ENCODE measurements at places on chromosomes 3 and 15.
A peak's percentile ranks its signal among the peaks of the same experiment; 100 is the strongest.

DNA sequence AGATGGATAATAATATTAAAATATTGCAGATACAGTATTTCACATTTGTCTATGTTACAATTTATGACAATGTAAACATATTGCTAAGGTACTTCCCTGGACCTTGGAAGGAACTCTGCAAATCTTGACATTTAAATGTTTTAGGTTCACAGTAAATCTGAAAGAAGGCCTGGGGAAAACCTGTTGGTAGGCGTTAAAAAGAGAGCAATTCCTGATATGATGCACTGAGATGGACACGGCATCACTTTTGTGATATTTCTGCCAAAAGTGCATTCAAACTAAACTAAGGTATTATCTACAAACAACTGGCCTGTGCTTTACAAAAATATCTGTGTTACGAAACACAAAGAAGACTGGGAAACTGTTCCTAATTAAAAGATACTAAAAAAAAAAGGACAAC is 6.1 kb upstream of the TP63 start:
- no peak for DNase-seq

- no peak for DNase-seq
These were observed 2.3 kb upstream of the COL7A1 start for GRCh38 chr3:48597408-48597800.

- DNase-seq, result no peak
These were observed 95.1 kb upstream of the ZPLD1 start for GRCh38 chr3:102339671-102340070.

GRCh38 chr15:89566181-89566580 is 9.1 kb upstream of the TICRR start:
- DNase-seq, result no peak

- peak; percentile 16 for DNase-seq
These were observed 29.7 kb downstream of the PLXND1 start for GRCh38 chr3:129576514-129577352.

- DNase-seq, result no peak
These were observed 135.5 kb downstream of the STT3B start for GRCh38 chr3:31668242-31668641.

DNA sequence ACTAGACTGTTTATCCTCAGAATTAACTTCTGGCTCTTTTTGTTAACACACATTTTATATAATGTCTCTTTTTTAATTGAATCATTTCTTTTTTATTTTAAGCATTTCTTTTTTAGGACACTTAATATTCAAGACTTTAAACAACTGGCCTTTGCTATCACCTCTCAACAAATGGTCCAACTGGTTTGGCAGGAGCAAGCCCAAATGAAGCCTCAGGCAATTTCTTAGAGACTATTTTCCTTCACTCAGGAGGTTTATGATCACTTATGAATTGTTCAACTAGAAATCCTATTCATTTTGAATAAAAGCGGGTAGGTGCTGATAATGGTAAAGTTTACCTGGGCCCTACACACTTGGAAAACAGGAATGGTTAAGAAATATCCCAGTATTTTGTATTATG is 705.6 kb upstream of the GBE1 start:
- no peak for DNase-seq

GRCh38 chr3:30297112-30297511 is 309.3 kb upstream of the TGFBR2 start:
- no peak for DNase-seq

DNA sequence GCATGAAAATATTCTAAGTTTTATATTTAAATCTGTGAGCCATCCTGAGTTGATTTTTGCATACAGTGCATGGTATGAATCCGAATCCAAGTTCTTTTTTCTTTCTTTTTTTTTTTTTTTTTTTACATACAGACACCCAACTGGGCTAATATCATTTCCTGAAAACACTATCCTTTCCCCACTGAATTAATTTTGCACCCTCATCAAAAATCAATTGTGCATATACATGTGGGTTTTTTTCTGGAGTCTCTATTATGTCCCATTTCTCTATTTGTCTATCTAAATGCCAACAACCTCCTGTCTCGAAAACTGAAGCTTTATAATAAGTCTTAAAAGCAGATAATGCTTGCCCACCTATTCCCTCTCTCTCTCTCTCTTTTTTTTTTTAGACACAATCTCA is 5.9 kb upstream of the ABI3BP start:
- DNase-seq, result no peak

DNA sequence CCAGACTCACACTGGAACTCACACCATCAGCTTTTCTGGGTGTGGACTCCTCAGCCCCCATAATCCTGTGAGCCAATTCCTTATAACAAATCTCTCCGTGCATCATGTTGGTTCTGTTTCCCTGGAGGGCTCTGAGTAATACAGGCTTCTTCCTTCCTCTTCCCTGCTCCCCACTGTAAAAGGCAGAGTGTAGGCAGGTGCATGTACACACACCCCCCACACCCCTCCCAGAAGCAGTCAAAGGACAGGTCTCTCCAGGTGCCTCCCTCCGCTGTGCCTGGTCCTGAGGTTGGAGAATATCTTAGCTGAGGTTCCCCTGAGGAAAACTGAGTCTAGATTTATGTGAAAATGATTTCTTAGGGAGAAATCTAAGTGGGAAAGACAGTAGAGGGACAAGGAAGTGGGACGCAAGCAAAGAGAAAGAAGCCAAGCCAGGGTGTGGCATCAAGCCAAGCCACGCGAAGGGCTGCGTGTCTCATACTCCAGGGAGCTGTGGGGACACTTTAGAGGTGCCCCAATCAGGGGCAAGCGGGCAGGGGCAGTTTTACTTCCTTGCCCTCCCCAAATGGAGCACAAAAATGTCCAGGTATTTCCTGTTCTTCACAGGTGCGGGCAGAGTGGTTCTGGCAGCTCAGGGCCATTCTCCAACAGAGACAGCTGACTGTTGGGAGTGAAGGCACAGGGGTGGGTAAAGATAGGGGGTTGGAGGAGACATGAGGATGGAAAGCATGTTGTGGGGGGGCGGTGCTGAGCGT is 86.6 kb downstream of the HMG20A start:
- DNase-seq, result no peak

- no peak for DNase-seq
These were observed 4.9 kb downstream of the SLC26A6 start for GRCh38 chr3:48630407-48630806.

- no peak for DNase-seq
These were observed 7.7 kb upstream of the KCTD6 start for GRCh38 chr3:58484045-58484721.

DNA sequence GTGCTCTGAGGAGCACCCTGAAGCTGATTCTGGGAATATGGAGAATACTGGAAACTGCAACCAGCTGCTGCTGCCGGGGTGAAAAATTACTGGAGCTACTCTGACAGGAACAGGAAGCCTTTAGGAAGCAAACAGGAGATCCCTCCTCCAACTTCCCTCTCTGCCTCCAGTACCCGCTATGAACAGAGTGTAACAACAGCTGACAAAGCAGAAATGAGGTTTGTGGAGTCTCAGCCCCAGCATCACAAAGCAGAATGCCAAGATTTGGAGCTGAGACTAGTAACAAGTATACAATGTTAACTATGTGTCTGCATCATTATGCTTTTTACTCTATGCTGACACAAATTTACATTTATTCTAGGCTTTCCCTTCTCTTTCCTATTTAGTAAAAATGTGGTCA is 22.7 kb upstream of the PIAS1 start:
- DNase-seq, result no peak

- no peak for DNase-seq
These were observed 171.5 kb downstream of the NUP210 start for GRCh38 chr3:13248640-13249039.

- DNase-seq, result no peak
These were observed 130.1 kb downstream of the UACA start for GRCh38 chr15:70633103-70633831.

Data from anterior cingulate cortex (tissue), 58 donors.